ENCODE measurements at places on chromosomes 2 and 18.

DNA sequence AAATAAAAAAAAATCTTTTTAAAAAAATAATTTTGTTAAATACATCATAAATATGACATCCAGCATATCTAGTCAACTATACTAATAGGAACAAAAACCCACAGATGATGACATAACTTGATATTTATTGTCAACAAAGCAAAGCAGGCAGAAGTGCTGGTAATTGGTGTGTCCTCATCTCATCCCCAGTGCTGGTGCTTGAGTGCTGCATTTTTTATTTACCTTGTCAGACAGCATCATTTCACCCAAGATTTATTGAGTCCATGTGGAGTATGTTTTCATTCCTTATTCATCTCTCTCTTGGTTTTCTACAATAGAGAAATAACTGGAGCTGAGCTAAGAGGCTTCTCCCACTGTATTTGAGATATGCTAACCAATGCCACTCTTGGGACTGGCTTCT is 191.6 kb upstream of the SLC14A2 start:
- DNase-seq: no peak

DNA sequence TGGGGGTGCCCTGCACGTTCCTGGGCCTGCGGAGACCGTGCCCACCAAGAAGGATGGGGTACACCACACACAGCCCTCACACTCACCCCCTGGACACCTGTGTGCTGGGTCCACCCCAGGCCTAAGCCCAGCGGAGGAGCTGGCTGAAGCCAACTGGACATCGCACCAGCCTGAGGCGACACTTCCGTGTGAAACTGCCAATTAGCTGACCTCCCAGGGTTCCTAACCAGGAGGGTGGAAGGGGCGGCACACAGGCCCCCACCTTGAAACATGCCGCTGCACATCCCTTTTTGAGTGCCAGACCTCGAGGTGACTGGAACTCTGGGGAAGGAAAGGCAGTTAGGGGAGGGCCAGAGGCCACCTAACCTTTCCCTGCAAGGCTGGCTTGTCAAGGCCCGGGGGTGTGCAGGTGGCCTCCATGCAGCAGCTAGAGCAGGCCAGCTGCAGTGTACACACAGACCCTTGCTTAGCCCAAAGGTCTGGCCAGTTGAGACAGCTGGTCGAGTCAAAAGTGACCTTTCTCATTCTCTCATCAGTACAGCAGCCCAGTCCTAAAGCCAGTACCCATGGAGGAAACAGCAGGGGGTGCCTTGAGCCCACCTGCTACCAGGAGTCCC is 4.5 kb downstream of the STK25 start:
- no peak for DNase-seq

DNA sequence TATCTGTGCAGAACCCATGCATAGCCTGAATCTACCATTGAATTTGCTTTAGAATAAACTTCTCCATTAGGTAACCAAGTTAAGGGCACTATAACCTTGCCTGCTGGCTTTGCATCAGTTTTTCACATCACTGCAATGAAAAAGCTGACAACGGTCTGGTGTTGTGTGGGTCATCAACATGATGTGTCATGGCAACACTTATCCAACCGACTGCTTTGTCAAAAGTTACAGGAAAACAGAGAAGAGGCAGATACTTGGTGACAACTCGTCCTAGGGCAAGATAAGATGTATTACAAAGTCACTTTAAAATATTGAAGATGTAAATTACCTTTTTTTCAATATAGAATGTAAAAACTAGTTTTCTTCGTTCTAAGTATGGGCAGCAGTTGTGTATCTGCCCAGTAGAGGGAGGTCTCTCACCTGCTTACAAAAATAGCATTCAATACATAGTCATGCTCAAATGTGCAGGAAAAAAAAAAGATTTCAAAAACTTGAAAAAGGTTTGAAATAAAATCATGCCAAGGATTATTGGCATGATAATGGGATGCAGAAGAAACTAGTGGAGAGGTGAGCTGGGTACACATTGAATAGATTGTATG is 96.3 kb downstream of the EVA1A start:
- no peak for DNase-seq

DNA sequence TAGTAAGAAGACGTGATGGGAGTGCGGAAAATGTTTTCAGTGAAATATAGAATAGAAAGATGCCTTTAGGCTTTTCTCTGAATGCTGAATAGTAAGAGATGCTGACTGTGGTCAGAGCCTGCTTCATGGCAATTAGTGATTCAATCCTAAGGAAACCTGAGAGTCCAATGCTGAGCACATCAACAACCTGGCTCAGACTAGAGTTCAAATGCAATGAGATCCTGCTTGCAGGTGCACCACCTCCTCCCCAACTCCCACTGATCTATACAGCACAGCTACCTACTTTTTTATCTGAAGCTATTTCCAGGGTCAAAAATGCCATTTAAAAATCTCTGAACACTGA is 65.4 kb downstream of the AAK1 start:
- DNase-seq: no peak

- no peak for DNase-seq
Observed at GRCh38 chr2:205686783-205687640, 4.7 kb downstream of the NRP2 start.

DNA sequence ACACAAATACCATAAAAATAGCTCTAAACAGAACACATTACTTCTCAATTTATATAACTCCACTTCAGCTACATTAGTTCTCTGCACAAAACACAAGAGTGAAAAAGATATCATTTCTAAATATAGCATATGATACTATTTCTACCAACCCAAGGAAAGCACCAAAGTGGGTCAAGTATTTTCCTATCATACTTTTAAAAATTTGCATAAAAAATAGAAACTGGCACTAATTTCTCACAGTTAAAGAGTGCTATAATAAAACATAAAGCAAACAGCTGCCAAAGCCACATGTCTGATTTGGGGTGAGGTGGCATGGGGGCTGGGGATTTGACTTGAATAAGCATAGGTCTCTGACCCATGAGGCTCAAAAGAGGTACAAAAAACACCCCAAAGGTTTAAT is 61.5 kb downstream of the BARD1 start:
- DNase-seq: no peak

- DNase-seq: no peak
Observed at GRCh38 chr18:34942276-34942675, 98.9 kb upstream of the MAPRE2 start.

DNA sequence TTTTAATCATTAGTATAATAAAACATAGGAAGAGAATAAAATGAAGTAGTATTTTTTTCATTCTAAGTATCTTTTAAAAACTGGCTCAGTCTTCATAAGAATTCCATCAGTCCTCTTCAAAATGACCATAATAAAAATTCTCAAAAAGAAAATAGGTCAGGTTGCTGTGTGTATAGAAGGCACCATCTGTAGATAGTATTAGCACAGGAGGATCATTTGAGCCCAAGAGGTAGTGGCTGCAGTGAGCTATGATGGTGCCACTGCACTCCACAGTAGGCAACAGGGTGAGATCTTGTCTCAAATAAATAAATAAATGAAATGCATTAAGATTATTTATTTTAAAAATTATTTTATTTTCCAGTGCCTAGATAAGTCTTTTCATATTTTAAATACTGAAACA is 475.8 kb downstream of the ZNF804A start:
- DNase-seq: no peak

GRCh38 chr18:31954349-31954748 is 11.4 kb upstream of the TRAPPC8 start:
- no peak for DNase-seq

GRCh38 chr2:190841707-190842505 is 38.7 kb upstream of the GLS start:
- no peak for DNase-seq

GRCh38 chr2:46216213-46216612 is 81.0 kb upstream of the EPAS1 start:
- no peak for DNase-seq

DNA sequence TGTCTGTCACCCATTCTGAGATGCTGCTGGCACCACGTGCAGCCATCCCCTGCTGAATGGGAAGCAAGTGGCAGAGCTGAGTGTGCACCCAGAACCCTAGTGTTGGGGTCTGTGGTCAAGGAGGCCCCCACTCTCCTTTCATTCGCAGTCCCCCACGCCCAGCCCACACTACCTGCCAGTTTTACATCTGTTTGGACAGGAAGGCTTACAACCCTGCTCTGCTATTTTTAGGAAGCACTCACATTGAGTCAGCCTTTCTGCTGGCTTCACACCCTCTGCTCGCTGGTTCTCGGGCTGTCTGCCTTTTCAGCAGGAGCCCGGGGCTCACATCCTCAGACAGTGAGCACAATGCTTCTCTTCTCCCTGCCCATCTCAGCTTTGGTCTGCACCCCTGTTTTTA is 10.7 kb upstream of the ADCY3 start:
- peak; percentile 24 for DNase-seq

DNA sequence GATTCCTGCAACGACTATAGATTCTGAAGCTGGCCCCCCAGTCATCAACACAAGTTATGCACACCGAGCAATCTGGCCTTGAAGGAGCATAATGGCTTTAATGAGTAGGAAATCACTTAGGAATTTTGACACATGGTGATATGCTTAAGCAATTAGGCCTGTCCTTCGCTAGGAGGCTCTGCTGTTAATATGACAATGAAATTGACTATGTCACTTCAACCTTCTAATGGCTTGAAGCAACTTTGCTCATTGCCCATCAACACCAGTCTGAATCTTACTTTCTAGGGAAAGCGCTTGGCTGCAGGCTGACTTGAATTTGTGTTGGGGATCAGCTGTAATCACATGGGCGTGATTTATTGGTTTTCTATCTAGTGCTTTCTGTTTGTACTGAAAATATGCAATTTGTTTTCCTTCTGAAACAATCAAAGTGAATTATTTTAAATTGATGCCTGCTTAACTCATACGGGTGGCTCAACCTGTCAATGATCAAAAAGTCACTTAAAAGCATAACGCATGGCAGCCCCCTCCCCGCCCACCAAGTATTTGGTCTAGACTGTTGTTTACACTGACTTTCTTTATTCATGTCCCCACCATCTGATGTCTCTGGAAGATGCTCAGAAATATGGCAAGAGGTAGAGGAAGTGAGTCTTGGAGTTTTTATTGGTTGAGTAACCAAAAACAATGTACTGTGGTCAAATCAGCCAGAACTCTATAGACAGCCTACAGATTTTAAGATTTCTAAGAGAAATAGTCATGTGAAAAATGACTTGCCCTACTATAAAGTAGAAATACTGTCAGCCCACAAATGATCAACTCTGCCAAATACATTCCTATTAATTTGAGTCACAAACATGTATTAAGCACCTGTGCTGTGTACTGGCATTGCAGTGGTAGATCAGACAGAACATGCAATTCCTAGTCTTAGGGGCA is 344.9 kb downstream of the RBM43 start:
- DNase-seq: no peak

DNA sequence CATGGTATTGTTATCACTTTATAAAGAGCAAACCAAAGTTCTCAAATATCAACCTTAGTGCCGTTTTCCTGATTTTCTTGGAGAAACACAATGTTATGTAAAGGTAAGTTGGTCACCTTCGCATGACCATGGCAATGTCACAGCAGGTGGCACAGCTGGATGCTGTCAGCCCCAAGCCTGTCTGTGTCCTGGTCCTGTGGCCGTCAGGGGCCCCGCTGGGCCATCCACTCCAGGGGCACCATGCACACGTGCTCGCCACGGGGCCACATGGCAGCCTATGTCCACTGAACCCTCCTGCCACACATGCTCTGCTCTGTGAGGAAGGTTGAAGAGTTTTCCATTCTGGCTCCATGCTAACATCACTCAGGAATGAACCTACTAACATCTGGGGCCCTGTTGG is 85.9 kb downstream of the EIPR1 start:
- no peak for DNase-seq
